ENCODE measurements at places on chromosomes 1 and 21.

DNA sequence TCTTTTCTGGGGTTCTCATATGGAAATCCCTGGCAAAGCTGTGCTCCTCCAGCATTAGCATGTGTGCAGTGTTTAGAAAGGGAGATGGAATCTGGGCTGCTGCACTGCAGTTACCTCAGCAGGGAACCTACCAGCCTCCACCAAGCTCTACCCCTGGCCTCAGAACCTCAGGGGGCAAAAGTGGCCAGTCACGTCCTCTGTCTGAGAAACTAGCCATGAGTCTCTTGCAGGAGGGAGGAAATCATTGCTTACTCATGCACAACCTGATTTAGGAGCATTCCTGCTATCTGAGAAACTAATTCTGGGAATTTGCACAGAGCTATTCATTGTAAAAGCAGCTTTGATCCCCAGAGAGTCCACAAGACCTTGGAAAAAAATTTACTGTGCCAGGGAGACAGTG is 80.6 kb upstream of the IPO9 start:
- no peak for DNase-seq

- DNase-seq, result no peak
These were observed 70.0 kb downstream of the KCTD3 start for GRCh38 chr1:215637041-215637573.

DNA sequence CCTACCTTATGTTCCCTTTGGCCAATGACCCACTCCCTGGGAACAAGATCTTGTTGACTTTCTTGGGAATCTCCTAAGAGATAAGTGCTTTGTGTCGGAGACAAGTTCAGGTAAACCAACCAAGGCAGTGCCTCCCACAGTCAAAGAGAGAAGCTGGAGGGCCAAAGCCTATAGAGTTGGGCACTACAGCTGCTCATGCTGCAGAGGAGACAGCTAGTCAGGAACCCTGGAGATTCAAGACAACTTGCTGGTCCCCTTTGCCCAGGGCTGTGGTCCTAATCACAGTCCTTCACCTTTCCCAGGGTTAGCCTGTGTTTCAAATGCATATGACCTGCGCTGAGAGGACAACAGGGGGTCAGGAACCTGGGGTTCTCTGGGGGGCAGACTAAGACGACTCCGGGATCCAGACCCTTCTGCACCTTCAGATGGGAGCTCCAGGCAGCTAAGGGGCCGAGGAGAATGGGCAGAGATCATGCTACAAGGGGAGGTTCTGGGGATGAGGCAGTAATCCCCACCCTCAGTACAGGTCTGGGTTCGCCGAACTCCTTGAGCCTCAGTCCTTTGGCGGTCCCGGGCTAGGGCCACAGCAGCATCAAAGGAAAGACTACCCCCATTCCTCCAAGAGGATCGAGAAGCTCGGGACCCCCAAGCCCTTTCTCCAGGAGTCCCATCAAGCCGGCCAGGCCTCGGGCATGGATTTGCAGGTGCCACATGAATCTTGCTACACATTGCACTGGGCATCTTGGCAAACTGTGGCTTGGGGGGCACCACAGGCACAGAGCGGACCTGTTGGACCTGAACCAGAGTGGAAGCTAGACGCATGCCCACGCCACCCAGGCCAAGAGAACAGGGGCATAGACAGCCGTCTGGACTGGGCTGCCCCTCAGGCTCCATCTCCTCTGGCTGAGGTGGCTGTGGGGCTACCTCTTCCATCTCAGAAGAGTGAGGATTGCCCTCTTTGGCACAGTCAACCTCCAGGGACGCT is 2.0 kb upstream of the USF1 start:
- no peak for DNase-seq

- DNase-seq, result no peak
These were observed 66.7 kb downstream of the CCDC30 start for GRCh38 chr1:42529724-42530181.

GRCh38 chr1:147072482-147073432 is 99.5 kb downstream of the PRKAB2 start:
- no peak for DNase-seq
